NCI-H2081 (cell line): ENCODE measurements at places on chromosomes 1 and 21.

- no peak for DNase-seq
Observed at GRCh38 chr1:236338096-236338495, 56.0 kb upstream of the EDARADD start.

DNA sequence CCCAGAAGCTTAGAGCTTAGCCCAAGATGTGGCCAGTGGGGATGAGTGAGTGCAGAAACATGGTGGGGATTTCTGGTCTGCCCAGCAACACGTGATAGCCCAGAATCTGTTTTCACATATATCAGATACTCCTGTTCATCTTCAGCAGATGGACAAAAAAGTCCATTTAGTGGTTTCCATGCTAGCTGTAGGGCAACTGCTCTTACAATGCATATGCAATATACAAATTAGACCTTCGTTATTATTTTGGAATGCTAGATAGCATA lies 96.9 kb upstream of the SGIP1 start:
- DNase-seq = no peak

DNA sequence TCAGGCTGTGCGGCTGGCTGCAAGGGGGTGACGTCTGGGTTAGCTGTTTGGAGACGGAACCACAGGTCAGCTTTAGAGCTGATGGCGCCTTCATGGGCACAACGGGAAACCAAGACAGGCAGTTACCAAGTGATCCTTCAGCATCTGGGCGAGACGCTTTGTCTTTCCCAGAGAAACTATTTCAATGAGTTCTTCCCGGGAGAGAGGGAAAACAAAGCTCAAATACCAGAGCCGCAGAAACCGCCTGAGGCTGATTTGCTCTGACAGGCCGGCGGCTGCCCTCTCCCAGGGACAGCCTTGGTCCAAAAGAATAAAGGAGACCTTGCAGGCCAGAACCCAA lies 76.5 kb downstream of the CD58 start:
- DNase-seq = no peak

DNA sequence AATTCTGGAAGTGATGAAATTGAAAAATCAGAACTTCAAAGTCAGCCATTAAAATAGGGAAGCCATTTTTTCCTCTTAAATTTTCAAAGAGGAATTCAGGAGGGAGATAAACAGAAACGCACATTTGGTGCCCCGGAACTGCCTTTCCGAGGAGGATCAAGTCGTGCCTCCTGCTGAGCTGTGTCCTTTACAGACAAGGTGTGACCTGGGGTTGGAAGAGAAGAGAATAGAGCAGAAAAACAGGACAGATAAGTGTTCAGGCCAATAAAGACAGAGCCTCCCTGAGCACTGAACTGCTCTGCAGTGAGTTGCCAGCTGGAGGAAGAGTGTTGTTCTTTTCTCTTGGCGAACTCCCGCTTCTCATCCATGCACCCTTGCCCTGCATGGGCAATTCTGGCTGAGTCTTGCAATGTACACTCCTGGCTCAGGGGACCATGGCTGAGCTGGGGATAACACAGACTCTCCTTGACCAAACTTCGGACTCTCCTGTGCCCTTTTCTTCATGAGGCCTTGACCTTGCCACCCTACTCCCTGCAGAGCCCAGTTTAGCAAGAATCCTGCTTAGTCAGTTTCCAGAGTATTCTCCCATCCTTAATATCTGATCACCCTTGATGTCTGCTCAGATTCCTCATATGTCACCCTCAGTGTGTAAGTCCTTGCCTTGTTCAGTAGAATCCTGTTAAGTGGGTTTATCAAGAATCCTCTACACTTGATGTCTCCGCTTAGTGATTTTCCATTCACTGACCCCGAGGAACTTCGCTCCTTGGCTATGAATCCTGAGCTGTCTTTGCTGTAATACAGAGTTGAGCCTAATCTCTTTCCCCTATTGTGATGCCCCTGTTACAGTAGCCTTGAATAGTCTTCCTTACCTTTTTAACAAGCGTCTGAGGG lies 1.3 kb upstream of the MTARC1 start:
- no peak for DNase-seq

- DNase-seq = no peak
Observed at GRCh38 chr21:46284733-46285132, 678 bp downstream of the MCM3AP start.

DNA sequence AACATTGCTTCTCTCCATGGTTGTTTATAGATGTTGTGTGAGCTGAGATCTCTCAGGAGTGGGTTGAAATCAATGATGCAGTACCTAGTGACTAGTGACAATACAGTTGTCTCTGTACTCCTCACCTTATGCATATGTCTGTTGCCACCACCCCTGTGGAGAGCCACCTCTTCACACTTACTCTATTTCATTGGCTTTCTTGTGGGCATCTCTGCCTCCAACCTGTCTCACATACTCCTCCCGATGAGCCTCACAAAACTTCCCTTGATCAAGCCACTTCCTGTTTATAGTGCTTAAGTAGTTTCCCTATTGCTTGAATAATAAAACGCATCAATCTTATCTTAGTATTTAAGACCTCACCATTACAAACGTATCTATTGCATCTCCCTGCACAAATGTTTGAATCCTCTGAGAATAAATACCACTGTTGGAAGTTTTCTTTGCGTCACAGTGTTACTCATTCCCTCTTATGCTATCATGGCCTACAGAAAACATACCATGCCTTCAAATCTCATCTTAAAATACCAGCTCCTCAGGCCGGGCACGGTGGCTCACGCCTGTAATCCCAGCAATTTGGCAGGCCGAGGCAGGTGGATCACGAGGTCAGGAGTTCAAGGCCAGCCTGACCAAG lies 54.7 kb upstream of the GREM2 start:
- no peak for DNase-seq
